Amniotic epithelial cell (primary cell): ENCODE measurements at places on chromosomes 2 and 18.

GRCh38 chr2:215615803-215616174 lies 179.9 kb upstream of the FN1 start:
- DNase-seq, result no peak

GRCh38 chr2:188569431-188570165 lies 277.9 kb downstream of the GULP1 start:
- DNase-seq, result no peak

DNA sequence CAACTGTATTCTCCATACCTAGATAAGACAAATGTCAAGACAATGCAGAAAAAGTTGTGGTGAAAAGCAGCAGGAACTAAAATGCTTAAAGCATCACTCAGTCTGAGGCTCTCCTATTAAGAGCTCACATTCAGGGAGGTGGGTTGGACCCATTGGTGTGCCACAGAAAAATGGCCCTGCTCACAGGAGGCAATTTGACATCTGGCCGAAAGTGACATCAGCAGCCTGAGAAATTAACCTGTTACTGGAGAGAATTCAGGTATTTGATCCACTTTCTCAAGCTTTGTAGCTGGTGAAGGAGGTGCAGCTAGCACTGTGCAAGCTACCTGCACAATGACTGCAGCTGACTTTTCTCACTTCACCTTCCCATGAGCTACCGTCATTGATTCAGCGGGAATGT lies 86.0 kb downstream of the TMEM247 start:
- DNase-seq, result no peak

- DNase-seq, result no peak
These were observed 27.3 kb downstream of the CYB5A start for GRCh38 chr18:74264303-74265020.
